ENCODE measurements at places on chromosomes 7 and 10.

DNA sequence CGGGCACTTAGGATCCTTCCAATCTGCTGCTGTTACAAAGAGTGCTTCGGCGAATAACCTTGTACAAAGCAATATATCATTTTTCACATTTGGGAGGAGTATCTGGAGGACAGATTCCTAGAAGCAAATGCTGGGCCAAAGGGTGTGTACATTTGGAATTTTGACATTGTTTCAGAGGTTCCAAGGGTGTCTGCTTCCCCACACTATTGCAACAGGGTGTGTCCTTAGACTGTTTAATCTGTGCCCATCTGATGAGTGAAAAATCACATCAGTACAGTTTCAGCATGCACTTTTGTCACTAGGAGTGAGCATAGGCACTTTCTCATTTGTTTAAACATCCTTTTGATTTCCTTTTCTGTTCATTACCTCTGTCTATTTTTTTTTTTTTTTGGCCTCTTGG lies 8.6 kb upstream of the ELFN1 start:
- no peak for DNase-seq

DNA sequence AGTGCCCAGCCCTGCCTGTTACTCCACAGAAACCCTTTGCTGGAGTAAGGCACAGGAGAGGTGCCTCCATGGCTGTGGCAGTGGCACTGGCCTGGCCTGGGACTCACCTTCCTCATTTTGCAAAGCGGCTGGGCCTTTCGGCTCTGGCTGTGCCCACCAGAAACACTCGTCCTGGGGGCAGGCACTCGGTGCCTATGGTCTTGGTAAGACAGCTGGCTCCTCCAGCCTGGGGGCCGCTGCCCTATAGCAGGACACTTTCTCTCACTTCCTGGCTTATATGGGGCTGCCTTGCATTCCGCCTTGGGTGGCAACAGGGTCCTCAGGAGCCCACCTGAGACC lies 13.2 kb downstream of the ZMIZ1 start:
- DNase-seq: no peak

GRCh38 chr7:102468478-102469350 lies 3.9 kb downstream of the LRWD1 start:
- no peak for DNase-seq

GRCh38 chr10:73601486-73601921 lies 10.4 kb upstream of the USP54 start:
- no peak for DNase-seq

DNA sequence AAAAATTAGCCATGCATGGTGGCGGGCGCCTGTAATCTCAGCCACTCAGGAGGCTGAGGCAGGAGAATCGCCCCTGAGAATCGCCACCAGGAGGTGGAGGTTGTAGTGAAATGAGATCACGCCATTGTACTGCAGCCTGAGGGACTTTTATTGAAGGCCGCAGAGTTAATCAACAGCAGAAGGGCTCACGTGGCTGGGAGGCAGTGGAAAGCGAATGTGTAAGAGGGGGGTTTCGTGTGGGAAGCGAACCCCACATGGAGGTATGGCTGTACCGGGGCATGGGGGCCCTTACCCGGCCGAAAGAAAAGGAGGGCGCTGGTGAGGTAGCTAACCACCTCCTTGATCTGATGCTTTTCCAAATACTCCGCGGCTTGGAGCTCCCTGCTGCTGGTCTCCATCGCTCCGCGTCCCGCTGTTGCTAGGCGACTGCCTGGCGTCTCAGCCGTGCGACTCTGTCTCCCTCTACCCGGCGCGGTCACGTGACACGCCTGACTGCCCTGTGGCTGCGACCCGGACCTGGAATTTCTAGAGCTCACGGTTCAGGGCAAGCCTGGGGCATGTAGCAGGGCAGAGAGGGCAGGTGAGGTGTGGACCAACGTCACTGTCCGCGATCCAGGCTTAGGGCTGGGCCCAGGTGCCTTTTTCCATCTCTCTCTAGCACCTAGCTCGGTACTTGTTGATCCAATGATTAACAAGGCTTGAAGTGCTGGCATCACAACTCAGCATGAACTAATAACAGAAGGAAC lies at the start of gene EFCAB10:
Gene EFCAB10, minus strand, starts transcription at position 428 of the 746 bp plus-strand sequence. Its CDS starts 30 bp downstream, at position 398.
- DNase-seq: peak; percentile 53

- DNase-seq: no peak
Observed at GRCh38 chr10:3452683-3453361, 280.2 kb upstream of the PITRM1 start.

GRCh38 chr10:77036993-77037734 lies 600.4 kb downstream of the KCNMA1 start:
- DNase-seq: no peak

DNA sequence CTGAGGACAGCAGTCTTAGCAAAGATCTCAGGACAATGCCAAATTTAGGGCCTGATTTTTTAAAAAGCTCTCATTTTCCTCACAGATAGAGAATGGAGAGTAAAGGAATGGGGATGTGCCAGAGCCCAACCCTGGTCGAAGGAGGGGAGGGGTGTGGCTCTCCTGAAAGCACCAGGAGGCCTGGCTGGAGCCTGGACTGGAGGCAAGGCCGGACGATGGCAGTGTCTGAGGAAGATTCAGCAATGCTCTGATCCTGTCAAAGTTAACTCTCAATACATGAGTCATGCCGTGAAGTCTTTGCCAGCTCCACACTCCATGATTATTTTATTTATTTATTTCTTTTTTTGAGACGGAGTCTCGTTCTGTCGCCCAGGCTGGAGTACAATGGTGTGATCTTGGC lies 108.3 kb downstream of the UPF2 start:
- DNase-seq: no peak

DNA sequence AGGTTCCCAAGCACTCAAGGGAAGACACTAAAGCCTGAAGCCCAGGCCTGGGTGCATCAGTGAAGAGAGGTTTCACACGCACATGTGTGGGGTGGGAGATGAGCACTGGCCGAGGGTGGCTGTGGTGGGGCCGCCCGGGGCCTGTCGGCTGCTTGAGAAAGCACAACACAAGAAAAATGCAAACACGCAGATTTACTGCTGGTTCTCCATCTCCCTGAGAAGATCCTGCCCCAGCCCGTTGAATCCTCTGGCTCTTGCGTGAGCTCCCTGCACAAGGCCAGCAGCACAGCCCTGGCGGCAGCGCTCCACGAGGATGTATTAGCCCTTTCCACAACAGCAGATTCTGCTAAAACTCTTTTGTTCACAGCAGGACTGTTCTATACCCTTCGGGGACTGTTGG lies 6.2 kb downstream of the ZNF511 start:
- DNase-seq: no peak

- no peak for DNase-seq
Observed at GRCh38 chr7:15816835-15817426, 130.4 kb upstream of the MEOX2 start.

DNA sequence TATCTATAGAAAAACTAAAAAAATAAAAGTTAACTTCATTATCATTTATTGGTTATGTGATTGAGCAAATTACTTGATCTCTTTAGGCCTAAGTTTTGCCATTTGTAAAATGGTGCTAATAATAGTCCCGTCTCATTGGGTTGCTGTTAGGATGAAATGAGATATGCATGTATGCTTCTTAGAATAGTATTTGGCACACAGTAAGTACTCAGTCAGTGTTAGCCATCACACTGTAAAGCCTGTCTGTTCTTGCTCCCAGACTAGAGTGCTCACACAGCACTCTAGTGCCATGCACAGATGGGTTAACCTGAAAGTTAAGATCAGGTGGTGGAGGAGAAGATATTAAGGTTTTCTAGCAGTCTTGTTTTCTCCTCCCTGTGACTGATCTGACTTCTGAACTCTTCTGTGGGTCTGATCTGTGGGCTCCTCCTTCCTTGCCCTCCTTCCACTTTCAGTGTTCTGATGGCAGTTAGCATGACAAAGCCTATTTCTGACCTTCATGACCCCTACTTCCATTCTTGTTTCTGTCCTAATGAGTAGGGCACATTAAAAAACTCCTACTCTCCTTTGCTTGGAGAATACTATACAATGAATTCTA lies 167.5 kb downstream of the RNLS start:
- DNase-seq: no peak

DNA sequence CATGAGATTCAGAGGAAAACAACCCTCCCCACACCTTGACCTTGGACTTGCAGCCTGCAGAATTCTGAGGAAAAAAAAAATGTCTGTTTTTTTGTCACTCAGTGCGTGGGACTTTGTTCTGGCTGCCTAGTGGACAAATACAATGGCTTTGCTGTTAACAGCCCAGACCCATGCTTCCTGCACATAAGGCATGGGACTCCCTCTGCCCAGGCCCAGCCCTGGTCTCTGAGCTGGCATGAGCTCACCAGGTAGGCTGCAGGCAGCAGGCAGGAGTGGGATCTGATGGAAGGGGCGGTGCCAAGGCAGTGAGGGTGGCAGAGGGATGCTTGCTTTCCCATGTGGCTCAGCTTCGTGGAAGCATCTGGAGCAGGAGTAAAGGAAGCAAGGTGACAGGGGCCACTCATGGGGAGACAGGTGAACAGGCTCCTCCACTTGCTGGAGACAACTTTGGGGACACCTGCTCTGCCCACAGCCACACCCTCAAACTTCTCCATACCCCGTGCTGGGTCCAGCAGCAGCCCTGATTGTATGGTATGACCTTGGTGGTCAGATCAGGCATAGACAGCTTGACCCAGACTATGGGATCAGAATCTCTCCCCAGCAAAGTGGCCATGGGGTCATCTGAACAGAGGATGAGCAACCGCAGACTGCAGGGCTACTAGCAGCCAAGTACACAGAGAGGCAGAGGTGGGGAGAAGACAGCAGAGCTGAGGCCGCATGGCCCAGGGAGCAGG lies 27.0 kb downstream of the ANXA8 start:
- no peak for DNase-seq

All from hippocampal formation (tissue), 2 donors.